ENCODE measurements at places on chromosomes 5 and 9. TPM values are rescaled to one million over a fixed set of nuclear protein-coding genes. Genes with fewer than 3 reads are reported as not detected.
A peak's percentile ranks its signal among the peaks of the same experiment; 100 is the strongest.

DNA sequence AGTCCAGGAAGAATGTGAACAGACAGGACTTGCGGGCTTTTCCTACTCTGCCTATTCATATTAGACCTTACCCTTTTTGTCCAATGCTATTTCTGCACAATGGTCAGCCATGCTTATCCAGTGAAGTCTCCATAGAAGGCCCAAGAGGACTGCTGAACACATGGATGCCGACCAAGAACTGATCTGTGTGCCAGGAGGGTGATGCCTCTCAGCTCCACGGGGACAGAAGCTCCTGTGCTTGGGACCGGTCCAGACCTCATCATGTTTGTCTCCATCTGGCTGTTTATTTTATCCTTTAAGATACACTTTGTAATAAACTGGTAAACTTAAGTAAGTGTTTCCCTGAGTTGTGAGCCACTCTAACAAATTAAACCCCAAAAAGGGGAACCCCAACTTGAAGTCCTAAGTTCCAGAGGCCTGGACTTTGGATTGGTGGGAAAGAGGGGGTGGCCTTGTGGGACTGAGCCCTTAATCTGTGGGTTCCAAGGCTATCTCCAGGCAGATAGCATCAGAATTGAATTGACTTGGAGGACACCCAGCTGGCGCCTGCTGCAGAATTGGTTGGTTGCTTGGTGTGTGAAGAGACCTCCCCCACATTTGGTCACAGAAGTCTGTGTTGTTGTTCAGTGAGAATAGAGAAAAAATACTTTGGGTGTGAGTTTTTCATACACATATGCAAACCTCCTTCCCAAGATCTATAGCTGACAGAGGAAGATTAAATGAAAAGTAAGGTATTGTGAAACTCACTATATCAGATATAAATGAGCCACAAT, 57.9 kb upstream of the ANKH start:
- no peak for DNase-seq

SPIN1 gene
- total RNA-seq: 25.2 TPM

GRCh38 chr5:123755653-123756317, 243.8 kb downstream of the CSNK1G3 start:
- DNase-seq: no peak

PCDHGA3 gene
- 1.7 TPM for total RNA-seq

DNA sequence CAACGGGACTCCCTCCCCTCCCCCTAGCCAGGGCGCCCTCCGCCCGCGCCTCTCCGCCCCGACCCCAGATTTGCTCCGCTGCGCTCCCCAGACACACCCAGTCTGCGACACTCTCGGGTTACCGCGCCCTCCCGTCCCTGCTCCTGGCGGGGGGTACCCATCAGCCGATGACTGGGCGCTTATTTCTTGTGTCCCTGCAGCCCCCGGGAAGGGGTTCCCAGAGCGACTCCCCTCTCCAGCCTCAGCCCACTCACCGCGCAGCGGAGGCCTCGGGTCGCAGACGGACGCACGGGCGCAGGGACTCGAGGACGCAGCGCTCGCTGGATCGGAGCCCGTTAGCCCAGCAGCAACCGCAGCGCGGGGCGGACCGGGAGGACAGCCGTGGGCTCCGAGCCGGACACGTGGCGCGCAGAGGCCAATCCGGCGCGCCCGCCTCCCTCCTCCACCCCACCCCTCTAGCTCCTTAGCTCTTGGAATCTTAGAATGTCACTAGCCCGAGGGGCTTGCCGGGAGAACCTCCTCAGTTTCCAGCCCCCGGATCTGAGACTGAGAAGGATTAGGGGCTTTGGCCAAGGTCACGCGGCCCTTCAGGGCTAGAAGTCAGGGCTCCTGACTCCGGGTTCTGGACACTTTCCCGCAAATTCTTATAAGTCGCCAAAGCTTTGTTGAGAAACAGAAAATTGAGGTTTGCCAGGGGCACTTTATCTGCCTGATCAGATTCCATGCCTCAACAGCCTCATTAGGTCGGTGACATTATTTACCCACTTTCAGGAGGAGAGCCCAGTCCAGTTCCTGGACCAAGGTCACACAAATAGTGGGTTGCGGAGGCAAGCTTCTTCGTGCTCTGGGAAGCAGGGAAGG, at the start of gene ANXA6:
Gene ANXA6 (minus strand): TSS at position 354 of the 861 bp plus-strand sequence. CDS start 9,878 bp downstream, outside the sequence.
- peak; percentile 93 for DNase-seq
